ENCODE measurements at places on chromosomes 1 and 21.

- no peak for DNase-seq
These were observed 8.0 kb upstream of the CA6 start for GRCh38 chr1:8937701-8938100.

- no peak for DNase-seq
These were observed 63.3 kb downstream of the TNR start for GRCh38 chr1:175679981-175680652.

DNA sequence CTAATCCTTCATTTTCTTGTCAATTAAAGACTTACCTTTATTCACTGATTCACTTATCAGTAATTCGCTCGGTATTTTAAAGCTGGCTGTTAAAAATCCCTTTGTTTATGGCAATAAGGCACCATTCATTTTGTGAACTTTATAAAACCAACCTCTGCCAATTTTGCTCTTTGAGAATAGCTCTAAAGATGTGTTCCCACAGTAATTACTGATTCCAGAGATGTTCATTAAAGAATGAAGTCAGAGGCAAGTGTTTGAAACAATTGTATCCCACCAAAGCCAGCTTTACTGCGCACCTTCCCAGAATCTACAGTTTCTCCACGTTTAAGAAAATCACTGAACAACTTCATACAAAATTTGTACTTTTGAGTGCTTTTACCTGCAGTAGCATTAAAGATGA lies 424.5 kb downstream of the USP25 start:
- DNase-seq: no peak

- DNase-seq: no peak
These were observed 334.3 kb downstream of the TGFB2 start for GRCh38 chr1:218679391-218679790.

- DNase-seq: no peak
These were observed 15.9 kb upstream of the FASLG start for GRCh38 chr1:172642970-172643369.

DNA sequence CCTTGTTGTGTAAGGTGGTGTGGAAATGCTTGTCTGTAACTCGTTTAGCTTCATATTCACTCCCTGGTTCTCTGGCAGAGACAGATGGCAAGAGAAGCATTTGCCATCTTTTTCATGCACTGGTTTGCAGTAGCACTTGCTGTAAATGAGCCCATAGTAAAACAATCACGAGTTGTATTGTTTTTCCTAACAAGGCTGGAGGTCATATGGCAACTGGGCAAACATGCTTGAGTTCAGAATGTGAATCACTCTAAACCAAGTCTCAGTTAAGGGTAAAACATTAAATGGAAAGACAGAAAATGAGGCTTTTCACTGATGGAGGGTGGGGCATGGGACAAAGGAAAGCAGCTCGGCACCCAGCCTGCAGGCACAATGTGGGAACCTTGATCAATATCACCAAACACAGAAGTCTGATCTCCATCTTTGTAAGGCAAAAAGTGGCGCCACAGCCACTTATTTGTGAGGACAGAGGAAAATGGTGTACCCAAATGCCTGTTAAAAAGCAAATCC lies 26.5 kb upstream of the LPAR3 start:
- no peak for DNase-seq

- no peak for DNase-seq
These were observed 86.1 kb downstream of the BACH1 start for GRCh38 chr21:29384683-29385359.

GRCh38 chr1:154557248-154557938 lies 1.1 kb downstream of the UBE2Q1 start:
- DNase-seq: no peak

- DNase-seq: no peak
These were observed 27.9 kb downstream of the UTP25 start for GRCh38 chr1:209855623-209856022.

DNA sequence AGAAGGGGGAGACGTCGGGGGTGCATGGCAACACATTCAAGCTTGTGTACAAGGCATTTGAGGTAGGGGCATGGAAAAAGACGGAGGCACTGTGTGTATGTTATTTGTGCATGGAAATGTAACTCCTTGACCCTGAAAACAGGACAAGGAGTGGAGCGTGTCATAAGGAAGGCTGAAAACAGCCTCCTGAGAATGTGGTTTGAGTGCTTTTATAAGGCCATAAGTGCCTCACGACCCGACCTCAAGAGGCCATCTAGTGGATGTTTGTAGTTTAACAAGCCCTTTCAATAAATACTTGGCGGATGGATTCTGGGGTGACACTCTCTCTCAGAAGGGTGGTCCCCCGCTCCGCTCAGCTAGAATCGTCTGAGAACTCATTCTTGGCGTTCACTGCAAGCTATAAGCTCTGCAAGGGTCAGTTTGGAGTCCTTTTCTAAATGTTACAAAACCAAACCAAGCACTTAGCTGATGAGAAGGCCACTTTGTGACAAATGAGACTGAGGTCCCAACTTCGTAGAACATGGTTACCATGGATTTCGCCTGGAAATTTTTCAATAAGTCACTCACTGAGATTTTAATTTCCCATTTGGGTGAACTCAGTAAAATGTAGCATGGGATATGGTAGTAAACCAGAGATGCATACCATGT lies 38.8 kb upstream of the CLCA4 start:
- DNase-seq: no peak

DNA sequence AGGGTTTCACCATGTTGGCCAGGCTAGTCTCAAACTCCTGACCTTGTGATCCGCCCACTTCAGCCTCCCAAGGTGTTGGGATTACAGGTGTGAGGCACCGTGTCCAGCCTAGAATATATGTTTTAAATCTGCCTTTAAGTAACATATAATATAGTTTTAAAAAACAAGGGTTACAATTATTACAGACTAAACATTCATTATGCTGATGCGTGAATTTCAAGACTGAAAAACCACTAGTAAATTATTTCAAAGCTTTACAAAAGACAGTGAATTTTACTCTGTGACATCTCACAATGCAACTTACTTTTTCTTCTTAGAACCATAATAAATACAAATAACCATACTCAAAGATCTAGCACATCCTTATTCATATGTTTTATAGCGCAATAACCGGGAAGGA lies 24.7 kb downstream of the ZNF684 start:
- DNase-seq: no peak

DNA sequence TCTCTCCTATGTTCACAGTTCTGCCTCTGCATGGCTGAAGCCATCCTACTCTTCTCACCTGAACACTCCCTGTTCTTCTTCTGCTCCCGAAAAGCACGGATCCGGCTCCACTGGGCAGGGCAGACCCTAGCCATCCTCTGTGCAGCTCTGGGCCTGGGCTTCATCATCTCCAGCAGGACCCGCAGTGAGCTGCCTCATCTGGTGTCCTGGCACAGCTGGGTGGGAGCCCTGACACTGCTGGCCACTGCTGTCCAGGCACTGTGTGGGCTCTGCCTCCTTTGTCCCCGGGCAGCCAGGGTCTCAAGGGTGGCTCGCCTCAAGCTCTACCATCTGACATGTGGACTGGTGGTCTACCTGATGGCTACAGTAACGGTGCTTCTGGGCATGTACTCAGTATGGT lies 1.8 kb downstream of the CYB561D1 start:
- DNase-seq: no peak

GRCh38 chr1:89611721-89612120 lies 21.2 kb upstream of the LRRC8C start:
- DNase-seq: no peak

DNA sequence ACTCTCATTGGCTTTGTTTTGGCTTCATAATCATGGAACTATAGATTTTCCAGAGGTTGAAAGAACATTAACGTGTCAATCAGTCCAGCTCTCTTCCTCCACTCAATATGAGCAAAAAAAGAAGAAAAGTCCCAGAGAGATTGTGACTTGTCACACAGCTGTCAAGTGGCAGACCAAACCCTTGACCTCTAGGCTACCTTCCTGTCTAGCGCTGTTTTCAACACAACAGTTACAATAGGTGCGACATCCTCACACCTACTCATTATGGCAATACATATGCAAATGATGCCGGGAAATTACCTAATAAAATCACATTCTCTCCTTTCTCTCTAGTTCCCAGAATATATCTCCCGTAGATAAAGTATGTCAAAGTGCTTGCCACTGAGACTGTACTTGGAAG lies 1.1 kb downstream of the WARS2 start:
- DNase-seq: peak; percentile 3

GRCh38 chr1:242033447-242033846 lies 34.5 kb upstream of the MAP1LC3C start:
- no peak for DNase-seq

DNA sequence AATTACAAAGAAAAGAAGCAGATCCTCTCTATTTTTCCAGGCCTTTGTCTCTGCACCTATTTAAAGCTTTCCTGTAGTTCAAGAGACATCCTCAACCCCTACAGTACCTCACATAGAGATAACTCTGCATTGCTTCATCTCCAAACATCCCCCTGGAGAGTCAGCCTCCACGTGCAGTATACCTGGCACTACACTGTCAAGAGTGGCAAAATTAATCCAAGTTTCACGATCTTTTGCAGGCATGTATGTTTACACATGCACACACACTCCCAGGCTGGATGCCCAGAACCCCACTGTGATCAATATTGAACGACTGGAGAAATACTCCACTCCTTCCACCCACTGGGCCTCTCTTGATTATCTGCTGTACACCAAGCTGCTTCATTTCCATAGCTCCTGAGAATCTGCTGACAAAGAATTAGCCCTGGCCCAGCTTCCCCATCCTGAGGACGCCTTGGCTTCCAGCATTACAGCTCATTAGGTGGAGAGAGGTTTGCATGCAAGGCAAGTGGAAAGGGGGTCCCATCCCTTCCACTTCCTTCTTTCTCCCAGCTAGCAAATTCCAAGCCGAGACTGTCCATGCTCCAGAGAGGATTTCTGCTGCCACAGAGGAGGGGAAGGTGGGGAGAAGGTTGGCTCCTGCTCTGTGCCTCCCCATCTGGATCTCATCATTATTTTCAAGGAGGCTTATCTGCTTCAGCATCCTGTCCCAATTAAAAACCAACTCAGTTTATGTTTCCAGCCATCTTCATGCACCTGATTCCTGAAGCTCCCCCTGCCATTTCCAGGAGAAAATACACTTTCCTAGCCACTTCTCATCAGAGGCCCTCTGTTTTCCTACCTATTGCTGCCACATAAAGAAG lies 66.5 kb upstream of the GOLT1A start:
- no peak for DNase-seq

DNA sequence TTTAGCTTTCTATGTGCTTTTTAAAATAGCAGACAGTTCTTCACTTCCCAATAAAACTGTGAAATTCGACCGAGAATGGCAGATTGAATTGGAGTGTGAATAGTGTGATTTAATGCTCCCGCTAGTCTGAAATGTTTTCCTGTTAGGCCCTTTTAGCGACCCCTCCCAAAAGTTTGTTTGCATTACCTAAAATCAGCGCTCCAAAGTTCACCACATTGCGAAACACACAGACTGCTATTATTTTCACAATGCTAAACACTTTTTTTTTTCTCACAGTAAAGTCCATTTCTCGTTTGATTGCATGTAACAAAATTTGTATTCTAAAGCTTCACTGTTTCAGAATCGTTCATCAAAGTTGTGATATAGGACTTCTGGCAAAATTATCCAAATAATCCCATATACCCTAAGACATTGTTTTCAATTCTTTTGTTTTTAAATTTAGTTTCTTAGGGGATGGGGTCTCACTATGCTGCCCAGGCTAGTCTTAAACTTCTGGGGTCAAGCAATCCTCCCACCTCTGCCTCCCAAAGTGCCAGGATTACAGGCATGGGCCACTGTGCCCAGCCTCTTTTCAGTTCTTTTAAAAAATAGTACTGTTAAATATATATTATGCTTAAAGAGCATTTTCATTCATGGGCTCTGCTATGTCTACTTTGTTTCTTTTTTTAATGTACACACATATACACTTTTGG lies 76.5 kb upstream of the USH2A start:
- DNase-seq: no peak

- no peak for DNase-seq
These were observed 55.9 kb downstream of the CAMSAP2 start for GRCh38 chr1:200794506-200795065.

- DNase-seq: no peak
These were observed 10.0 kb downstream of the PTPRF start for GRCh38 chr1:43540653-43541071.

GRCh38 chr1:1920057-1920607 lies 1.1 kb upstream of the TMEM52 start:
- no peak for DNase-seq

GRCh38 chr1:248822148-248823032 lies 3.3 kb downstream of the SH3BP5L start:
- no peak for DNase-seq

DNA sequence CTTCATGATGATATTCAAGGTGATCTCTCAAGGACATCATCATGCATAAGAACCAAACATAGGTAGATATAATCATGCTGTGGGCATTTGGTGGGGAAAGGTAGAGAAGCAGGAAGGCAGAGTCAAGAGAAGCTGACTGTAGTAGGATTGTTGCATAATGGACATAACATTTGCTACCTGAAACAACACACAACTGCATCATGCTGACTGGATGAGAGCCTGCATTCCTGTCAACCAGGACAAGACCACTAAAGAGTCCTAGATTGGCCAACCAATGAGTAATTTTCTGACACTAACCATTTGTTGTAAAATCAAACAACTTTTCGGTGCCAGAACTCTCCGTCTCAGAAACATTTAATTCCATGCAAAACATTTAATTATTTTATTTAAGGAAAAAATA lies 377.2 kb downstream of the PLPP3 start:
- no peak for DNase-seq

- peak; percentile 38 for DNase-seq
These were observed at the start of gene AMIGO1 for GRCh38 chr1:109509176-109510134. Gene AMIGO1 (minus strand): TSS chr1:109509727. CDS start chr1:109508912, 815 bp downstream.

Measured in activated CD8-positive, alpha-beta memory T cell treated with anti-CD3 and anti-CD28 coated beads for 4 hours (primary cell).